ENCODE measurements at places on chromosomes 11 and 22. TPM values are rescaled to one million over a fixed set of nuclear protein-coding genes. Genes with fewer than 3 reads are reported as not detected.
A peak's percentile ranks its signal among the peaks of the same experiment; 100 is the strongest.

GRCh38 chr11:11003226-11003625 lies 145.4 kb upstream of the ZBED5 start:
- no peak for DNase-seq

INS gene
- not detected for total RNA-seq

TRIM6 gene
- total RNA-seq = 11.6 TPM

GRCh38 chr11:98411777-98412176 lies 609.0 kb upstream of the CNTN5 start:
- DNase-seq = no peak

- no peak for DNase-seq
These were observed 90.1 kb downstream of the PDHX start for GRCh38 chr11:35006389-35007128.

DNA sequence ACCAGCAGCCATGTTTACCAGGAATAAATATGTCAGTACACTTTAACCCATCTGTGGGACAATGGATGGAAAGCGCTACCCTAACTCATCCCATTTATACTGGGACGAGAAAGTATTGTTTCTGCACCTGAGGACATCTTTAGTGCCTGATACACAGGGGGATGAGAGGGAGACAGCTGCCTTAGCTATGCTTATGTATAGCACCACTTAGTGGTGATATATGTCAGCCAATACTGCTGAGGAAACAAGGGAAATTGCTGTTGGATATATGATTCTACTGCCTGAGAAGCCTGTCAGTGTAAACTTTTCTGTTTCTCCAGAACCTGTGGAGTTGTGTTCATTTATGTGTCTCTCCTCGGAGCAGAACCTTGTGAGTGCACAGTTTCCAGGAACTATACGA lies 13.3 kb upstream of the CEP295 start:
- DNase-seq = peak; percentile 31

Data from SK-MEL-5 (cell line).